Activated T-cell treated with anti-CD3 and anti-CD28 coated beads, Interleukin-2, amount 50 U/mL, for 72 hours (primary cell): ENCODE measurements at places on chromosomes 12 and 14. TPM values are rescaled to one million over a fixed set of nuclear protein-coding genes. Genes with fewer than 3 reads are reported as not detected.

- H3K27me3 ChIP-seq: peaks cover 21% of the 10 kb centered on the region
- DNase-seq: no peak
- no peak overlapping the region for H3K4me3 ChIP-seq
- no peak overlapping the region for H3K27ac ChIP-seq
Observed at GRCh38 chr12:40103043-40103442, 2.8 kb downstream of the SLC2A13 start.

GRCh38 chr12:15778126-15778525, 11.1 kb downstream of the EPS8 start:
- H3K27ac ChIP-seq: no peak overlapping the region
- H3K4me3 ChIP-seq: no peak overlapping the region
- no peak for DNase-seq
- H3K27me3 ChIP-seq: peaks cover 17% of the 10 kb centered on the region
- no peaks in the 10 kb centered on the region for H3K36me3 ChIP-seq

DNA sequence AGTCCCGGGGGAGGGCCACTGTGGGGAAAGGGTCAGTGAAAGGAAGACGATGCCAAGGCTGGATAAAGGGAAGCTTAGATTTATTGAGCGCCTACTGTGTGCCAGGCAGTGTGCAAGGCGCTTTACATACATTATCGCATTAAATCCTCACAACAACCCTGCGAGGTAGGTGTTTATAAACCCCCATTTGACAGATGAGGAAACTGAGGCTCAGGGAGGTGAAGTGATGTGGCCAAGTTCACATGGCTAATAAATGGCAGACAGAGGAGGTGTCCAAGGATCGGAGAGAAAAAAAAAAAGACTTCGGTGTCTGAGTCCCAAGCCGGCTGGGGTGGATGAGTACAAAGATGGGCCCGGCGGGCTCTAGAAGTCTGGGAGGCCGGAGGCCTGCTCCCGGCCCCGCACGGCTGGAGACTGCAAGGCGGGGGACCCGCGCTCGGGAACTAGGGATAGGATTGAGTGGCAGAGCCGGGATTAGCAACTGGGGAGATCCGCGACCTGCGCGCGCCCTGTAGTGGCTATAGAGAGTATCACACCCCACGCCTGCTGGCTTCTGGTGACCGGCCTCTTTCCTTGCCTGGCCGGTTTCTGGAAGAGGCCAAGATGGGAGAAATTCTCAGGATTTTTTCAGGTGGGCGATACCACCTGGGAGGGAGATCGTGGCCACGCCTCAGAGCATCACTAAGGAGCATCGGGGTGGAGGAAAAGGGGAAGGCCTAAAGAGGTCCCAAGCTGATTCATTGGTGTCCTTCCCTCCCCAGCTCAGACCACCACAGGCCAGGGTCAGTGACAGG, 3.9 kb downstream of the DDN start:
- H3K27ac ChIP-seq: no peak overlapping the region
- peak overlapping the region; percentile 18 for H3K4me3 ChIP-seq
- DNase-seq: peak; percentile 60
- H3K4me1 ChIP-seq: peaks cover 21% of the 10 kb centered on the region
- no peaks in the 10 kb centered on the region for H3K36me3 ChIP-seq
- H3K27me3 ChIP-seq: peaks cover 46% of the 10 kb centered on the region

- H3K4me3 ChIP-seq: no peak overlapping the region
- DNase-seq: no peak
- H3K27ac ChIP-seq: no peak overlapping the region
- H3K4me1 ChIP-seq: no peaks in the 10 kb centered on the region
Observed at GRCh38 chr12:129169928-129170327, 316.6 kb downstream of the GLT1D1 start.

Gene TCL1B
- not detected for total RNA-seq

- peaks cover 73% of the 10 kb centered on the region for H3K4me1 ChIP-seq
- H3K27ac ChIP-seq: peak overlapping the region; percentile 57
- H3K4me3 ChIP-seq: peak overlapping the region; percentile 67
- no peak for DNase-seq
- H3K36me3 ChIP-seq: peaks cover 46% of the 10 kb centered on the region
Observed at GRCh38 chr12:9643266-9643660, 26.2 kb upstream of the CLEC2D start.

Gene TAS2R8
- not detected for total RNA-seq

Gene MIPOL1
- total RNA-seq: 0.46 TPM

- peaks cover 25% of the 10 kb centered on the region for H3K4me1 ChIP-seq
- no peaks in the 10 kb centered on the region for H3K27me3 ChIP-seq
Observed at GRCh38 chr12:68113644-68114043, 45.9 kb downstream of the IFNG start.

GRCh38 chr12:103884316-103884715, 43.3 kb upstream of the NT5DC3 start:
- H3K36me3 ChIP-seq: no peaks in the 10 kb centered on the region
- no peak for DNase-seq
- peaks cover 5% of the 10 kb centered on the region for H3K27me3 ChIP-seq
- no peak overlapping the region for H3K4me3 ChIP-seq
- H3K4me1 ChIP-seq: peaks cover 59% of the 10 kb centered on the region
- H3K27ac ChIP-seq: no peak overlapping the region

DNA sequence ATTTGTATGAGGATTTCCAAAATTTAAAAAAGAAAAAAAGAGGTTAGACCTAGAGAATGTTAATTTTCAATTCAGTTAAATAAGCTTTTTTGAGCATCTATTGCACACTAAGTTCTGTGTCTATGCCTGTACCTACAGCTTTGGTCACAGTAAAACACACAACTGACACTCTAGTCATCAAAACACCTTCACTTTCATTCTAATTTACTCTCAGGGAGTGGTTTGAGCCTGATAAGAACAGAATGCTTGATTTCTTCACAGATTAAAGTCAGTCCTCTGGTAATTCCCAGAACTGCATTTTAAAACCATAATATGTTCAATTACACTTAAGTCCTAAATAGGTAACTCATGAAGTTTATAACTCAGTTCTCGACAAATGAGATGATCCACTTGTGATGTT, 9.2 kb downstream of the SLC5A8 start:
- H3K4me3 ChIP-seq: no peak overlapping the region
- DNase-seq: no peak

Gene KLRD1
- total RNA-seq: 2.0 TPM

DNA sequence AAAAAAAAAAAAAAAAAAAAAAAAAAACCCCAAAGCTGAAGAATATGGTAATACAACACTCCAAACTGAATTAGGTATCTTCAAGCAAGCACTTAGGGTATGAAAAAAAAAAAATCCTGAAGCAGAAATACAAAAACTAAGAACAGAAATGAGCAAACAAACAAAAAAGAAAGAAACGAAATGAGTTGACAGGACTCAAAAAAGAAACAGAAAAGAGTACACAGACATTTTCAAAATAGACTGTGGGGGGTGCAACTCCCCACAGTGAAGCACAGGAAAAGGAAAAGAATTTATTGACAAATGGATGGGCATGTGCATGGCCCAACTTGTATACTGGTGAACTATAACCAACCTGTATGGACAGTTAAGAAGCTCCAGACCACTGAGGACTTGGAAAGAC, 24.6 kb downstream of the RPS6KA5 start:
- peaks cover 74% of the 10 kb centered on the region for H3K4me1 ChIP-seq
- H3K36me3 ChIP-seq: peaks cover 1% of the 10 kb centered on the region
- peak overlapping the region; percentile 76 for H3K4me3 ChIP-seq
- H3K27me3 ChIP-seq: no peaks in the 10 kb centered on the region
- peak overlapping the region; percentile 66 for H3K27ac ChIP-seq
